GM23248 (cell line): ENCODE measurements at places on chromosomes 7 and 10.

GRCh38 chr10:96637709-96638108, 50.9 kb upstream of the TM9SF3 start:
- DNase-seq: no peak

DNA sequence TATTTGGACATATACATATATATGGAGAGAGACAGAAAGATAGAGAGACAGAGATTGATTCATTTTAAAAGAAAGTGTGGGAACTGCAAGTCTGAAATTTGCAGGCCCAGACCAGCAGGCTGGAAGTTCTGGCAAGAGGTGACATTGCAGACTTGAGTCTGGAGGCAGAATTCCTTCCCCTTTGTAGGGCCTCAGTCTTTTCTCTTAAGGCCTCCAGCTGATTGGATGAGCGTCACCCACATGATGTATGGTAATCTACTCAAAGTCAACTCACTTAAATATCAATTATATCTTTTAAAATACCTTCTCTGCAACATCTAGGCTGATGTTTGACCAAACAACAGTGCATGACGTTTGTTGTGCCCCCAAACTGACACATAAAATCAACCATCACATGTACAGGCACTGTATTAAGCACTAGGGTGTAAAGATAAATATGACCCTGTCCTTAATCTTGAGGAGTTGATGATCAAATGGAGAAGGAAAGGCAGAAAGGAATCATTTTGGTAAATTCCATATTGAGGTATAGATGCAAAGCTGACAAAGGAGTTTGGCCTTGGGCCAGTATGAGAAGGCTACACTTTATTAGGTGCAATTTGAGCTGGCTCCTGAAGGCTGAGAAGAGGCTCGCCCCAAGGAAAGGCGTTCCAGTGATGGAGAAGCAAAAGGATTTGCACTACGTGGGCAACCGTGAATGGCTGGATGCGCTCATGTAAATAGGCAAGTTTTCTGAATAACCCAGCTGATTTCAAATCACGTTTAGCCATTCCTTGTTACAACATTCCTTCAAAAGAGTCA, 52.6 kb downstream of the BPGM start:
- no peak for DNase-seq

DNA sequence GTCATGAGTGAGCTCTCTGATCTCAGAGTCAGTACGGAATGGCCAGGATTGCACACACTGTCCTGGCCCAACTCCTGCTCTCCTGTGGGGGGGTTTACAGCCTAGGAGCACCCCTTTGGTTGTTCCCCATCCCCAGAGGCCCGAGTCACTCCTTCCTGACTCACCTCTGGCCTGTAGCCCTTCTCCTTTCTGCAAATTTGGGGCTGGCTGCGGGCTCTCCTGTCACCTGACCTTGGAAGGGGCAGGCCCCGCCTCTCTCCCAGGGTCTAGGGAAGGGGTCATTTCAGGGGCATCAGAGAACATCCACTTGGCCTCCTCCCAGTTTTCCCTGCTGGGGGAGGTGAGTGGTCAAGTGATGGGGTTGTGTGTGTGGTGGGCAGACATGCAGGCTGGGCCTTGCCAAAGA, 1.7 kb downstream of the NYAP1 start:
- DNase-seq: peak; percentile 38

GRCh38 chr10:132397036-132397541, at the start of gene PWWP2B:
Gene PWWP2B (plus strand): TSS chr10:132397200. CDS start chr10:132397227, 27 bp downstream.
- DNase-seq: peak; percentile 73

DNA sequence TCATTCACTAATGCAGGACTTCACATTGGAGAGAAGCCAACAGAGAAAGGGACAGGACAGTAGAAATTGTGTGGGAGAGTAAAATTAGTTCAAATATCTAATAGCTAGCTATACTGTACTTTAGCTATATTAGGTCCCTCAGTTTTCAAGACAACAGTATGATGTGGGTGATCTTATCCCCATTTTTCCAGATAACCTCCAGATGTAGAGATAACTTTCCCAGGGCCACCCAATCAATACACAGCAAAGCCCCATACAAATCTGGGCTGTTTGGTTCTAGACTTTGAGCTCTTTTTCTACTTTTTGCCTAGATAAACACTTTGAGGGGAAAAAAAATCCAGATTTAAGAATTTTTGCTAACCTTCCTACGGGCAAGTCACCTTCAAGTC, 482 bp upstream of the CLDN12 start:
- no peak for DNase-seq

- peak; percentile 98 for DNase-seq
These were observed 10.5 kb downstream of the STYXL1 start for GRCh38 chr7:76037310-76037709.

DNA sequence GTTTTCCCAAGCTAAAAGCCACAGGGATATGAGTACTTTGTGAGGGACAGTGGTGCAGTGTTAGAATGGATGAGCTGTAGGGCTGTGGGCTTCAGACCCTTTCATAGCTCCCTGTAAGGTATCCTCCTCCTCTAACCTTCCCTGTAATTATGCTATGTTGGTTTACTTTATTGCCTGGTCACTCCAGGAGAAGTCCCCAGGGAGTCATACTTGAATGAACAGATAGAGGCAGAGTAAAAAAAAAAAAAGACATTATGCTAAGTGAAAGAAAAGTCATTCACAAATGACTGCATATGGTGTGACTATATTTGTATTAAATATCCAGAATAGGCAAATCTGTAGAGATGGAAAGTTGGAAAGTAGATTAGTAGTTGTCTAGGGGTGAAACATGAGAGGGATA, 434.4 kb downstream of the AUTS2 start:
- no peak for DNase-seq

DNA sequence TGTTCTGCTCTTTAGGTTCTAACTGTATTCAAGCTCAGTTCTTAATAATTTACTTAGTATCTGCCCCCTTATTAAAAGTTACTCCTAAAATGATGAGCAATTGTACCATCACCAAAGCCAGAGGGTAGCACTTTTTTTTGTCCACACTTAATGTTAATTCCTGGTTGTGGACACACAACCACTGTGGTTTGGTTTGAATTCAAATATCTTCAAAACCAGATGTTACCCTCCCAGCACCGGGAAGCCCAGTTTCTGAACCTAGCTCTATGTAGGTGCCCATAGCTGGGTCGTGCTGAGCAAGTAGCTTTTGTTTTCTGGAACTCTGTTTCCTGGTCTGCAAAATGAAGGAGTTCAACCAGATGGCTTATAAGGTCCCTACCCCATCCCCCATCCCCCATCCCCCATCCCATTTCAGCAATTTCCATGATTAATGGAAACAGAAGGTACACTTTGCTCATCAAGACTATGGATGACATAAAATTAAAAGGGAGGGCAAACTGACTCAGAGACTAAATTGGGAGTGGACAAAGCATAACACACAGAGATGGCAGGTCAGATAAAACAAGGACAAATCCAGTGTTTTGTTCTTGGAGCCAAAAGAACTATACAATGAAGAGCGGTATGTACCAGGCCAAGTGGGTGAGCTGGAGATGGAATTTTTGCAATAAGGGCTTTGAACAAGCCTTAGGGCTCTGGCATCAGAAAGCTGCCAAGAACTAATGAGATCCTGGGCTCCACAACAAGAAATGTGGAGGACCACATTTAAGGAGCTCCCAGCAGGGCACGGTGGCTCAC, 56.7 kb downstream of the DLG5 start:
- DNase-seq: peak; percentile 58

DNA sequence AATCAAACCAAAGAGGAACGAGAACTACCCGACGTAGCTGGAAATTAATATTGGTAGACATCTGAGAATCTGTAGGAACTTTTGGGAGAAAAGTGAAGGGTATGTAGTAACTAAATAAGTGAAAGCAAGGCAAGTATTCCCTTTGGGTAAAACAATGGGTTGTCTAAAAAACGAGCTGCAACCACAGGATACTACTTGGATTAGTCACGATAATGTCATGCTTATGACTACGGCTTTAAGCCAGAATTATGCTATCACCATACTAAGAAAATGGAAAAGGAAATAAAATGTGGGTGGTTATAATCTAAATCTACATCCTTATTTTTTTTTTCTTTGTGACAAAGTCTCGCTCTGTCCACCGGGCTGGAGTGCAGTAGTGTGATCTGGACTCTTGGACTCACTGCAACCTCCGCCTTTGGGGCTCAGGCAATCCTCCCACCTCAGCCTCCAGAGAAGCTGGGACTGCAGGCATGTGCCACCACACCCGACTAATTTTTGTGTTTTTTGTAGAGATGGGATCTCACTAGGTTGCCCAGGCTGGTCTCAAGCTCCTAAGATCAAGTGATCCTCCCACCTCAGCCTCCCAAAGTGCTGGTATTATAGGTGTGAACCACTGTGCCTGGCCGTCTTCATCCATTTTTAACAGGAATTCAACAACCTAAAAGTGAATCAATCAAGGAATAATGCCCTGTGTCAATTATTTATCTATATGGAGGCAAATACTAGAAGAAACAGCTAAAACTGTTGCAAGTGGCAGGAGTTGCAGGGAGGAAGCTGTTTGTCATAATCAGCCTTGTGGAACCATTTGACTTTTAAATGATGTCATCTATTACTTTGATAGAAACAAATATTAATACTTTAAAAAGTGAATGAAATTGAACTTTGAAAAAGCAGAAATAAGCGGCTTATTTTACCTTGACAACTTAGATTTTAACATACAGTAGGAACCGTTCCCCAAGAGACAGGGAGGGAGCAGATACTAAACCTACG, 189.3 kb downstream of the PRPF18 start:
- peak; percentile 94 for DNase-seq

- no peak for DNase-seq
These were observed 748.4 kb upstream of the PHF14 start for GRCh38 chr7:10225275-10225674.

GRCh38 chr10:89352802-89353201, 25.0 kb downstream of the IFIT3 start:
- DNase-seq: no peak

DNA sequence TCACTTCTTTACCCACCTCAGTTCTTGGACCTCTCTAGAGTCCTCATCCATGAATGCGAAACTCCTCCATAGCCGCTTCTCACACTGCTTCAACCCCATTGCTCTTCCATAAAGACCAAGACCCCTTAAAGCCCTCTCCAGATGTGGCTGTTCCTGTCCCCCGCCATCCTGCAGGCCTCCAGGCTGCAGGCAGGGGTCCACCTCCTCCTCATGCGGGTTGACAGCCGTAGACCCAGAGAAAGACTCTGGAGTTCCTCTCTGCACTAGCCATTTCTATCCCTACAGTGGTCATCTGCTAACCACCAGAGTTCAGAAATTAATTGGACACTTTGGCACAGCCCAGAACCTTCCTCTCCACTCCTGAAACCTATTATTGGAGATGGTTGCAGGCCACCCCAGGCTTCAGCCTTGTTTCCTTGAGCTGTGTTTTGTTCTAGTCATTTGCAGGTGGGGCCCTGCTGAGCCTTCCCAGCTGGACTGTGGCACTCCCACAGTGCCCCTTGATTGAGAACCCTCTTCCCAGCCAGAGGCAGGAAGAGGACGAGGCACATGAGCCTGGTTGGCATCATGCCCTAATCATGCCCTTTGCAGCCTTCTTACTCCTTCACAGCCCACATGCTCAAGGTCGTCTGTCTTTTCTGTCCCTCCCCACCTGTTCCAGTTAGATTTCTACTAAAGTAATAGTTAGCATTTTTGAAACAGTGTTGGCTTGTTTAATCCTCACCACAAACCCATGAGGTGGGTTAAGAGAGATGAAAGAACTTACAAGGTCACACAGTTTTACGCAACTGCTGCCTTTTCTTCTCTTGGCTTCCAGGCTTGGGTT, 23.9 kb downstream of the CUL1 start:
- no peak for DNase-seq

- DNase-seq: peak; percentile 42
These were observed 669.8 kb downstream of the SUGCT start for GRCh38 chr7:40804477-40805215.

- DNase-seq: no peak
These were observed 39.6 kb downstream of the MPP7 start for GRCh38 chr10:28263136-28263857.

DNA sequence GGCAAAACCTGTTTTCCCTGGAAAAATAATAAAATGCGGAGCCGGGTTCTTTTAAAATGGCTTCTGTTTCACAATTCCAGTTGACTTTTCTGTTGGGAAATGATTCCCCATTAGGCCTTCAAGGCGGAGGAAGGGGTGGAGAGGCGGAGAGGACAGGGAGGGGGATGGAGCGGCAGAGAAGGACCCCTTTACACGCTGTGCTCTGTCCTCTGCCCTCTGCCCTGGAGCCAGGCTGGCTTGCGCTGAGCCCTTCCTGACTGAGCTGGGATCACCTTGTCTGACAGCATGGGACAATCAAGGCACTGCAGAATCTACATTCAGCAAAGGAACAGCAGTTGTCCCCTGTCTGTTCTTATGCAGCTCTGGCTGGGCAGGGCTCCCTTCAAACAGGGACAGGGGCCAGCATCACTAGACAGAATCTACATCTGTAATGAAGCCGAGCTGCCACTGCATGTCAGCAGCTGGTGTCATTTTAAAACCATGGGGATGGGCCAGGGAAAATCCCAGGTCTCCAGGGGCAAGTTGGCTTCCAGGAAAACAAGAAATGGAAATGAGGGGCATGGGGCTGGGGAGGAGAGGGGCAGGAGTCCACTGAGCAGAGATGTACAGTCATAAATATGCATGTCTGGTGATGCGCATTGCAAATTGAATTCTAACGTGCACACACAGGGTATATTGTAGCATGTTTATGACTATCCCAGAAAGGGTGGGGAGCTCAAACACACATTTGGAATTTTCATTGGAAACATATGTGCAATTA, 120.0 kb downstream of the MKX start:
- peak; percentile 47 for DNase-seq

- DNase-seq: peak; percentile 74
These were observed 207.6 kb upstream of the TMEM72 start for GRCh38 chr10:44703241-44704155.

DNA sequence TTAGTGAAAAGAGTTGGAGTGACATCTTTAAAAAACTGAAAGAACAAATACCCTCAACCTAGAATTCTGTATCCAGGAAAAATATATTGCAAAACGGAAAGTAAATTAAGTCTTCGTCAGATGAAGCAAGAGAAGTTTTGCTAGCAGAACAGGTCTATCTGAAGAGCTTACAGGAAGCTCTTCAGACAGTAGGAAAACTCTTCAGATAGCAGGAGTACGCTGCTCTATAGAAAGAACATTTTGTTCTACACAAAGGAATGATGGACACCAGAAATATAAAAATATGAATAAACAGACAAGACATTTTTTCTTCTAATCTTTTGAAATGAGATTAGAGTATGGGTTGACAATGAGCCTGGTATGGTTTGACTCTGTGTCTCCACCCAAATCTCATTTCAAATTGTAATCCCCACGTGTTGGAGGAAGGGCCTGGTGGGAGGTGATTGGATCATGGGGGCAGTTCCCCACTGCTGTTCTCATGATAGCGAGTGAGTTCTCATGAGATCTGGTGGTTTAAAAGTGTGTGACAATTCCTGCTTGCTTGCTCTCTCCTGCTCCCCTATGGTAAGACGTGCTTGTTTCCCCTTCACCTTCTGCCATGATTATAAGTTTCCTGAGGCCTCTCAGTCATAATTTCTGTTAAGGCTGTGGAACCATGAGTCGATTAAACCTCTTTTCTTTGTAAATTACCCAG, 567.3 kb downstream of the AUTS2 start:
- DNase-seq: no peak

GRCh38 chr7:37007268-37007667, 283.0 kb upstream of the AOAH start:
- no peak for DNase-seq
